ENCODE measurements at places on chromosomes 13 and 19. TPM values are rescaled to one million over a fixed set of nuclear protein-coding genes. Genes with fewer than 3 reads are reported as not detected.

GRCh38 chr13:40479196-40479845 lies 187.1 kb downstream of the FOXO1 start:
- DNase-seq: no peak

- DNase-seq: no peak
Measured at GRCh38 chr19:58252102-58252685, 23.5 kb downstream of the ZNF544 start.

DNA sequence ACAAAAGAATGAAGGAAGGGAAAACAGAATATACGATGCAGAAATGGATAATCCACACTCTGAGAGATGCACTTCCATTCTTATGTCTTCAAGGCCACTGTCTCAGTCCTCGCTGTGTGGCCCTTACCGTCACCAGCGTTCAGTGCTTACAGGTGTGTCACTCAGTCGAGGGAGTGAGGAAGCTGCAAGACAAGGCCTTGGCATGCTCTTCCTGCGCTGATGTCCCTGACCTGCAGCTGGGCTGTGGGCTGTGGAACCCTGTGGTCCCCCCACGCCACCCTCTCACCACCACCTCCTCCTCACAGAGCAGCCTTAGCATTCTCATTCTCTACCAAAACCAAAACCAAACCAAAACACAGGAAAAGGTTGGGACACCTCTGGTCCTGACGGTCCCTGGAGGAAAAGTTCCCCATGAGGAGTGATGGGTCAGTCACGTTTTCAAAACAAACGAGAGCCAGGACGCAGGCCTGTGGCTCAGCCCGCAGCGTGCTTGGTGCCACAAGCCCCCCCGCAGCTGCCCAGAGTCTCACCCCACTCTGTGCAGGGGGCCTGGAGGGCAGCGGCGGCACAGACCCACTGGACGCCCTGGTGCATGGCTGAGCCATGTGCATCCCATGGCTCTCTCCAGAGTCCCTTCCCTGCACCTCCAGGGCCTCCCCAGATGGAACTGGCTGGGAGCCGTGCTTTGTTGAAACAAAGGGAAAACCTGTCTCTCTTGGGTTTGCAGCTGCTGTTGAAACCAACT lies 48.2 kb upstream of the GPR183 start:
- DNase-seq: no peak

GRCh38 chr13:111074826-111075225 lies 40.3 kb upstream of the ARHGEF7 start:
- no peak for DNase-seq

- no peak for DNase-seq
Measured at GRCh38 chr19:10284960-10285278, 1.8 kb upstream of the ICAM4 start.

Gene ERICH6B
- not detected for total RNA-seq

Gene KLHL1
- not detected for total RNA-seq

Gene IFNL1
- not detected for total RNA-seq

Data from left colon (tissue), 2 donors.